ENCODE measurements at places on chromosomes 4 and X.

DNA sequence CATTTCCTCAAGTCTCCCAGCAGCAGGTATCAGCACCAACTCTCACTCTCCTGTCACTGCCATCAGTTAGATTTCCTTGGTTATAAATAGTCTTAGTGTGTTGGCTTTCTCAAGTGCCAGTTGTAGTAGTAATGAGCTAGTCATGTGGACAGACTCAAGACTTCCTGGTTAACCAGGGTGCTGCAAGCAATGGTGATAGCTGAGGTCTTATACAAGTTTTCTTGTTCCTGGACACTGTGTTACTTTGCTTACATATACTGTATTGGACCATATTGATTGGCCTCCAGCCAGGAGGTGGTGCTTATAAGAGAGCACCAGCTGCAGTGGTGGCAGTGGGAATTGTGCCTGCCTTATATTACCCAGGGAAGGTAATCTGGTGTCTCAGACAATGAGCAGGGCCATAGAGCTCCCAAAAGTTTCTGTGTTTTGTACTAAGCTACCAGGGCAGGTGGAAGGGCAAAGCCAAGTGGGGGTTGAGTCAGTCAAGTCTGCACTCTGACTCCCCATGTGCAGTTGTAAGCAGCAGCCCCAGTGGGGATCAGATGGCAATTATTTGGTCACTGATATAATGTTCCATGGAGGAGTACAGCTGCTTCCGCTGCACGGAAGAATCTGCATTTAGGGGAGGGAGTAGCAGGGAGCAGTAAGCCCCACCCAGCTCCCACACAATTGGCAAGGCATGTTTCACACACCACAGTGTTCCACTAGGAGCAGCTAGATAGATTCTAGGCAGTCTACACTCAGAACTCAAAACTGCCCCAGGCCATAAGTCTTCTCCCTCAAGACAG lies 24.1 kb upstream of the ZDHHC15 start:
- DNase-seq = no peak

DNA sequence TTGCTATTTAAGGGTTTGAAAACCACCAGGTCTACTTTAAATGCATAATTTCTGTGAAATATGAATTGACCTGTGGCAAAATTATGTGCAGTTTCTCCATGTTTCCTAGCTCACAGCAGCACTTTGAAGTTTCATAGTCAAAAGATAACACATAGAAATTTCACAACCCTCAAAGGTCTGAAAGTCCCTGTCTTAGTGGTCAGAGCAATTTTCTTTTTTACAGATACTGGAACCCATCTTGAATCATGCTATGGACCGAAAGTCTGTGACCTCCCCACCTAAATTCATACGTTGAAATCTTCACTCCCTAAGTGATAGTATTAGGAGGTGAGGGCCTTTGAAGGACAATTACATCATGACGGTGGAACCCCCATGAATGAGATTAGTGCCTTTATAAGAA lies 240.4 kb upstream of the BMP3 start:
- DNase-seq = no peak

GRCh38 chrX:1646009-1646408 lies 31.1 kb downstream of the ASMT start:
- no peak for DNase-seq

DNA sequence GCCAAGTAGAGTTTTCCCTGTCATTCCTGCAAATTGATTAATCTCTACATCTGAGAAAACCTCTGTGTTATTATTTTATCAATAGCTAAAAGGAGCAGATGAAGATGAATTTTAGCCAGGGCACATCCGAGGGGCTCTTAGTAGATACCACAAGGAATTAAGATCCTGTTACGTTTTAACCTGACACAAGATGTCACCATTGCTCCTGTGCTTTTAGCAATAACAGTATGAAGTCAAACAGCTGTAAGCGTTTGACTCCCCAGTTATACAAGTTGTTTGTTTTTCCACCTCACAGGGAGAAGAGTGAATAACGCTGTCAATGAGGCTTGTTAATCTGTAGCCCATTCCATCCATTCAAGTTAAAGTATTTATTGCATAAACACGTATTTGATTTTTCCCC lies 76.0 kb upstream of the AP1S2 start:
- DNase-seq = no peak

DNA sequence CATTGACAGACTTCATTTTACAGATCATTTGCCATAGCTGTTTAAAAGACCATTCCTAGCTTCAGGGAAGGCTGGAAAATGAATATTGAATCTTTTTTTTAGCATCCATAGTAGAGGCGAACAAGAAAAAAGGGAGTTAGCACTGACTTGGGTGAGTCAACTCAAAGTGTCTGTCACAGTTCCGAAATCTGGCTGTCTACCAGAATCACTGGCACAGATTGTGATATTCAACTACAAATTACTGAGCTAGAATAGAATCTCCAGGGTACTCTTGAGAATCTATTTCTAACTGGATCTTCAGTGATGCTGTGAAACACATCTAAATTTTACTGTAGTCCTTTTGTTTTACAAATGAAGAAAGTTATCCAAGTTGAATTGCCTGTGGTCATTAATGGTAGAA lies 31.5 kb downstream of the SEC24B start:
- DNase-seq = no peak

- DNase-seq = no peak
Observed at GRCh38 chr4:160386846-160387245, 1284.0 kb downstream of the RAPGEF2 start.

- no peak for DNase-seq
Observed at GRCh38 chr4:152478461-152479237, 57.2 kb downstream of the FBXW7 start.

DNA sequence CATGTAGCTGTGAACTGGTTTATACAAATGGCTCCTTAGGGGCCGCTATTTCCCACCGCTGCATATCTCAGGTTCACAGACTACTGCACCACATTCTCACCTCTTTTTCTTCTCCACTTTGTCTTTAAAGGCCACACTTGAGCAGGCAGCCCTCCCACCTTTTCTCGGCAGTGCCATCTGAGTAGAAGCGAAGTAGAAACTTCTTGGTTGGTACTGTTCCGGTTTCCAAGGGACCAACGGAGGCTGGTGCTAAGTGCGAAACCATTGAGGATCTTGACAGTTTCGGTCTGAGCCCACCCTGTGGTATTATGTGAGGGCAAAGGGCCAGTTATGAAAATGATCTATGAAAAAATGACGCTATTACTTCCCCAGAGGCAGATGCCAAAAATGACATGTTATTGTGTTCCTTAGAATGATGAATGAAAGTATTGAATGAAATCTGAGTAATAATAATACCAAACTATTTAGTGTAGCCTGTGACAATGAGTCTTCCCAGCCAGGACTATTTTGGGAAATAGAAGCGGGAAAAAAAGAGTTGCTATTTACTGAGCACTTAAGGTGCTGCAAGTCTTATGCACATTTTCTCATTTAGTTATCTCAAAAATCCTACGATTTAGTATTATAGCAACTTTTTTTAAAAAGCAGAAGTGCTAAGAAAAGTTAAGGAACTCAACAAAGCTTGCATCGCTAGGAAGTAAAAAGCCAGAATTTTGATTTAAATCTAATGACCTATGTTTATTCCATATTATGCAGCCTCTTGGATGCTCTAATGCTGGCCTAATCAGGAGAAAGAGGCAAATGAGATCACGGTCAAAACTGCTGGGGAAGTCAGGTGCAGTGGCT lies 29.6 kb upstream of the CHRNA9 start:
- no peak for DNase-seq
